Stomach (tissue), 19 donors: ENCODE measurements at places on chromosomes 7 and 10. TPM values are rescaled to one million over a fixed set of nuclear protein-coding genes. Genes with fewer than 3 reads are reported as not detected.

KCNH2 gene
- total RNA-seq: 5.9 TPM

RBP3 gene
- total RNA-seq: not detected

MLXIPL gene
- total RNA-seq: 13.9 TPM

CDNF gene
- 4.2 TPM for total RNA-seq

DNA sequence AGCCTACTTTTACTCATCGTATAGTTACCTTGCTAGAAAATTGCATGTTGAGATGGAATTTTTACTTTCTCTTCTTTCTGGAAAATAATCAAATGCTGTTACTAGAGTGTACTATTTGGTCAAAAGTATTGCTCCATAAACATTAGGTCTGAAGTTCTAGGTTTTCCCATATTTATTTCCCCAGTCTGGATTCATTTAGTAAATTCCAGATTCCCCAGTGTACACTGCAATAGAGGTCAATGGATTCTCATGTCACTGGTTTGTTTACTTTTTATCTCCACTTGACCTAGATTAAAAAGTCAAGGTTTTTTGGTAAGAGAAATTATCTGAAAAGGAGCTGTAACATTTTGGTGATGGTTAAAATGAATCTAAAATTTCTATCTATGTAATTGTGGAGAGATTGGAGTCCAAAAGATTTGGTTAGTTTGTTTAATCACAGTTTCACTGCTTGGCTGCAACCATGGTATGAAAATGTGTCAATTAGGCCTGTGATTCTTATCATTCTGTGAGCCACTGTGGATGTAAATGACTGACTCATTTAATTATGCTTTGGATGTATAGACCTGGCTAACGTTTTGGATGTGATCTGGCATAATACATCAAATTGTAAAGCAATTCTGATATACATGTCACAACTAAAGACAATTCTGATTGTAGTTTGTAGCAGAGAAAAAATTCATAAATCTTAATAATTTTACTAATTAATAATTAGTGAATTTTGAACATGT lies 32.7 kb upstream of the STEAP4 start:
- H3K27me3 ChIP-seq: no peaks in the 10 kb centered on the region
- H3K4me3 ChIP-seq: no peak overlapping the region
- no peak for DNase-seq
- no peak overlapping the region for H3K27ac ChIP-seq
- H3K36me3 ChIP-seq: no peaks in the 10 kb centered on the region

GRCh38 chr10:88458209-88458608 lies 124.9 kb downstream of the RNLS start:
- DNase-seq: no peak
- no peak overlapping the region for H3K4me3 ChIP-seq
- H3K27me3 ChIP-seq: no peaks in the 10 kb centered on the region
- H3K4me1 ChIP-seq: no peaks in the 10 kb centered on the region

DNA sequence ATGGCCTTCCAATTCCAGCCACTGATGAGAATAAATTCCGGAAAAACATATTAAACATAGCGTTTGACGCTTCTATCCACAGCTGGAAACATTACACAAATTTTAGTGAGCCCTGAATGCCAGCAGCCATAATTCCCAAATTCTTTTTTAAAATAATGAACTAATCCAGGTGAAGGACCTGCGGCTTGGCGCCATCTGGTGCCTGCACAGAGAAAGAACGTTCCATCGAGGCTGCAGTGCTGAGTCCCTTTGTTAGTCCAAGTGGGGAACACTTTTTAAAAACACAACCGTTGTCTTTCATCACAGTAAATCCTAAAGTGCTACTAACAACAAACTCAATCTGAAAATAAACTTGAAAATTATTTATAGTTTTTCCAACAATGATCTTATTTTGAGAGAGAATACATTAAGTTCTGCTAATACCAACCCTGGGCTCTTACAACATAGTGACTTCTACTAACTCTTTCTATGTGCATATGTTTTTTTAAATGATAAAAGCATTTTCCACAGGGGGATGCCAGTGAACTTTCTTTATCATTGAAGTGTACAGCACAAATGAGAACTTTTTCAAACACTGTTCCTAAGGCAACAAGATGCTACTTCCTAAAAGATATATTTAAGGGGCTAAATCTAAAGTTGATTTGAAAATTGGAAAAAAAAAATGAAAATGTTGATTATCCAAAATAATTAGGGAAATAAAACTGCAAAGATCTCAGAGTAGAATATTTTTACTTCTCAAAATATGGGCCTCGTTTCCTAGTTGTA lies 166.9 kb upstream of the RNF32 start:
- no peak overlapping the region for H3K27ac ChIP-seq
- H3K4me1 ChIP-seq: no peaks in the 10 kb centered on the region
- peaks cover 8% of the 10 kb centered on the region for H3K36me3 ChIP-seq
- no peaks in the 10 kb centered on the region for H3K27me3 ChIP-seq
- peak; percentile 56 for DNase-seq
- H3K4me3 ChIP-seq: no peak overlapping the region

DNA sequence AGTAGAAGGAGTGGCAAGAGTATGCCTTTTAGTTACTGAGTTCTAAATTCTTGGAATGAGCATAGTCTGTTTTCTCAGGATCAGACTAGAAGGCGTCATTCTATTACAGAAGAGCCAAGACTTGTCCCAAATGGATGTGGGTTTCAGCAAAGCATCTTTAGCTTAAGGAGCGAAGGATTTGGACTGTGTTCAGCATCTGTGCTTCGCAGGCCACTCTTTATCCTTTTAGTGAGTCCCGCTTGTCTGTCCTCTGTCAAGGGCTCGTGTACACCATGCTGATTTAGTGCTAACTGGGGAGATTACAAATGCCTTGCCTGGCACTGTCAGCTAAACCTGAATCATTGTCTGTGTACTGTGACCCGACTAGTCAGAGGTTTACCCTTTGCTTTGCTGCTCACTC lies 465.7 kb downstream of the AUTS2 start:
- DNase-seq: no peak
- H3K4me1 ChIP-seq: no peaks in the 10 kb centered on the region
- H3K27me3 ChIP-seq: no peaks in the 10 kb centered on the region
- H3K4me3 ChIP-seq: no peak overlapping the region
- H3K27ac ChIP-seq: no peak overlapping the region
- no peaks in the 10 kb centered on the region for H3K36me3 ChIP-seq

GRCh38 chr7:73436031-73436929 lies 2.7 kb downstream of the FZD9 start:
- H3K4me3 ChIP-seq: no peak overlapping the region
- no peak overlapping the region for H3K27ac ChIP-seq
- H3K36me3 ChIP-seq: peaks cover 25% of the 10 kb centered on the region
- peaks cover 15% of the 10 kb centered on the region for H3K4me1 ChIP-seq

GRCh38 chr10:351770-352334 lies 216.6 kb downstream of the ZMYND11 start:
- H3K27me3 ChIP-seq: no peaks in the 10 kb centered on the region
- H3K36me3 ChIP-seq: peaks cover 86% of the 10 kb centered on the region
- no peak overlapping the region for H3K27ac ChIP-seq
- H3K4me3 ChIP-seq: no peak overlapping the region
- no peak for DNase-seq

DNA sequence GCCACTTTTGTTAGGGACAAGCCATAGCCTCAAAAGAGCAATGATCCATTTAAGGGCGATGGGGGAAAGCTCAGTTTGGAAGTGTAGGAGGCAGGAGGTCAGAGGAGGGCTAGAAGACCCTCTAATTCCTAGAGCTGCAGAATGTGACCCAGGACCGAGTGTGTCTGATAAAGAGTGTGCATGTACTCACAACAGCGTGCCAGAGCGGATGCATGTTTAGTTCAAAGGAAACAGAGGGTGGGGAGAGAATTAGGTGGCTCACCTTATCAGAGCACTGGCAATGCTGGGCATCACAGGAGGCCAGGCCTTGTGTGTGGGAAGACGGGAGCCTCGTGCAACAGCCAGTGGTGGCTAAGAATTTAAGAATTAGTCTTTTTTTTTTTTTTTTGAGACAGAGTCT lies 133.9 kb upstream of the COBL start:
- no peak overlapping the region for H3K4me3 ChIP-seq
- H3K4me1 ChIP-seq: no peaks in the 10 kb centered on the region
- DNase-seq: no peak

GRCh38 chr7:157503229-157503628 lies 166.4 kb downstream of the DNAJB6 start:
- H3K27me3 ChIP-seq: peaks cover under 1% of the 10 kb centered on the region
- DNase-seq: no peak
- no peaks in the 10 kb centered on the region for H3K36me3 ChIP-seq
- no peaks in the 10 kb centered on the region for H3K4me1 ChIP-seq

DNA sequence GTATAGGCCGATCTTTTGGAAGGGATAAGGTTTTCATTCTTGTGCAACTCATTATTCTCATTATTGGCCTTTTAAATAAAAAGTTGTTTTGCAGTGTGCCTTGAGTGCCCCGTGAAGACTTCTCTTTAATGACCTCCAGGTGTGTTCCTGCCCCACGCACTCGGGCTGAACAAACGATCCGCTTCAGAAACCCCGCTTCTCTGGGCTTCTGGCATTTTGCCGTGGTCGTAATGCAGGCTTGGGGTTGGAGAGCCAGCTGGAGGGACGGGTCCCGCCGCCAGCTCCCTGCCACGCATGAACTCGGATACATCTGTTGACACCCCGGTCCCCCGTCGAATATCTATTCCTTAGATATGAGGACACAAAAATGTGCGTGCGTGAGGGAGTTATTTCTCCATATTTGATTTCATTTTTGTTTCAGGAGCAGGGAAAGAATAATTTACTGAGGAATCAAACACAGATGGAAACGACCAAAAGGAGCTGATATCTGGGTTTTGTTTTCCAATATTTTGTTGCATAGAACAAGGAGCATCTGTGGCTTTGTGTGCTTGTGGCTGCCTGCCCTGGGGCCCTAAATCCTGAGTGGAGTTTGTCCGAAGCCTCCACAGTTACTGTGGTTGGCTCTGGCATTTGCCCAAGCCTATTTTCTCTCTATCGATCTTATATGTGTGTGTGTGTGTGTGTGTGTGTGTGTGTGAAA lies 17.0 kb upstream of the TTYH3 start:
- DNase-seq: peak; percentile 46
- peaks cover 28% of the 10 kb centered on the region for H3K4me1 ChIP-seq
- no peak overlapping the region for H3K27ac ChIP-seq
- no peak overlapping the region for H3K4me3 ChIP-seq
- H3K36me3 ChIP-seq: peaks cover 17% of the 10 kb centered on the region

- DNase-seq: no peak
- no peak overlapping the region for H3K27ac ChIP-seq
Observed at GRCh38 chr10:20624642-20625041, 272.5 kb downstream of the NEBL start.

DNA sequence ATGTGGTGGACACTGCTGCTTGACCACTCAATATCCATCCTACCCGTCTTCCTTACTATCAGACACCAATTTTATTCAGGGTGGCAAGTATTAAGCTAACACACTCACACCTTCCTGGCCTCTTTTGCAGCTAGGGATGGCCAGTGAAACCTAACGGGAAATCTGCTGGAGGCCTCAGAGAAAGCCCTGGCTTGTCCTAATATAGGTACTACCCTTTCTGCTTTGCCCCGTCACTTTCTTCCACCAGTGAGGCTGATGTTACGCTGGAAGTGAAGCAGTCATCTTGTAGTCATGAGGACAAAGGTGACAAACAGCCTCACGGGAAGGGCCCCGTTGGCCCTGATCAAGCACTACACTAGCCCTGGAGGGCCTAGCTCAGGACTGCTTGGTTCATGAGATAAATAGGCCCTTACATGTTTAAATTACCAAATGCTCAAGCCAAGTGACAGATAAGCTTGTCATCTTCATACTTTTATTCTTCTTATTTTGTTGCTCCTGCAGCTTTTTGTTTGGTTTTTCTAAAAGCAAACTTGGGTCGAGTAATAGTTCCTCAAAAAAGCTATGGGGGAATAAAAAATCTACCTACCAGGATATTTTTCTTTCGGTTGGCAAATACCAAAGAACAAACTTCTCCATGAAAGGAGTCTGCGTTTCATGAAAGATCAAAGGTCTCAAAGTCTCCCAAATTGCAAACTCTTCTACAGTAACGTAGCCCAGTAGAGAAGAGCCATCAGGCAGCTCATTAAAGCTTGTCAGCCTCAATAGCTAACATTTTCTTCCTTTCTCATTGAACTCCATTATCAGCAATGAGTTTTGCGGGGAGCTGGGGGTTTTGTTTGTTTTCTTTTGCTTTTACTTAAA lies 17.5 kb downstream of the CREB3L2 start:
- H3K36me3 ChIP-seq: no peaks in the 10 kb centered on the region
- no peaks in the 10 kb centered on the region for H3K27me3 ChIP-seq
- H3K4me3 ChIP-seq: no peak overlapping the region
- peaks cover 100% of the 10 kb centered on the region for H3K4me1 ChIP-seq
